Activated CD4-positive, CD25-positive, alpha-beta regulatory T cell treated with anti-CD3 and anti-CD28 coated beads, Interleukin-2, amount 50 U/mL, for 72 hours (primary cell): ENCODE measurements at places on chromosomes 12 and 14.

DNA sequence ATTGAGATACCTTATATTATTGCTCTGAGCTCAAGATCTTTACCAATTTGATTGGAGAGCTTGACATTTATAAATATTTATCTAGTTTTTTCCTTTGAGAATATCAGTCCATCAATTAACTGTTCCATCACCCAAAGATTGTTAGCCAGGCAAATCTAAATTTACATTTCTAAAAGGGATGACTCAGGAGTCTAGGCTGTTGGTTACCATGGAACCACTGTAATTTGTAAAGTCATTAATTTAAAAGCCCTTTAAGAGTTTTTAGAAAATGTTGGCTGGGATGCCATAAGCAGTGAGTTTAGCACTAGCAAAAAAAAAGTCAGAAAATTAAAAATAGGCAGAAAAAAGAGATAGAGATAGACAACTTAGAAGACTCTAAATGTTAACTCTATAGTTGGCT is 19.5 kb upstream of the SERPINA1 start:
- no peak for DNase-seq

- DNase-seq, result no peak
Observed at GRCh38 chr14:63039866-63040265, 5.4 kb downstream of the KCNH5 start.

DNA sequence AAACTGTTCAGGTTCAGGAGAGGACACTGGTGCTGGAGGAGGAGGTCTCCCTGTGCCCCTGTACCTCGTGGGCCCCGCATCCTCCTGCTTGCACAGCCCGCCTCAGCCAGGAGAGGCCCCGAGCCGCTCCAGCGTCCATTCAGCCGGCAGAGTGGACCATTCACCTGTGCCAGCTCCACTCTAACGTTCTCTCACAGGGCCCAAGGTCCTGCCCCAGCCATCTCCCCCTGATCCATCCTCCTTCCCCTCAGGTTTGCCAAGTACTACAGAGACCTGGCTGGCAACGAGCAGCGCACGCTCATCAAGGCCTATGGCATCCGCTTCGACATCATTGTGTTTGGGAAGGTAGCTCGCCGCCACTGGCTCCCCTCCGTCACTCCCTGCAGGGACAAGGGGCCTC is 22.2 kb downstream of the P2RX4 start:
- DNase-seq, result no peak

DNA sequence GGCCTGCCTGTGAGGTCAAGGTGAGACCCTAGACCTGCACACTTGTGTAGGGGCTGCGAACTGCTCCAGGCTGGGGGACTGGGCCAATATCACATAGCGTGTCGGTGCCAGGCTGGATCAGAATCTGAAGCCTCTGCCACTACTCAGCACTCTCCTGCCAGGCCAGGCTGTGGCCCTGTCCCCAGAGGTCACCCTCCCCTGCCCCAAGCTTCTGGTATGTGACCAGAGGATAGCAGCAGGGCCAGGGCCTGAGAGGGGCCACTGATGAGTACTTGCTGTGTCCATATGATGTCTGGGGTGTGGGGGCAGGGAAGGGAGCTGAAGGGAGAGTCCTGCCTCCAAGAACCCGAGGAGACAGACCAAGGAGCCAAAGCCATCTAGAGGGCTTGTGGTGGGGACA is 17.8 kb downstream of the ARL6IP4 start:
- no peak for DNase-seq

DNA sequence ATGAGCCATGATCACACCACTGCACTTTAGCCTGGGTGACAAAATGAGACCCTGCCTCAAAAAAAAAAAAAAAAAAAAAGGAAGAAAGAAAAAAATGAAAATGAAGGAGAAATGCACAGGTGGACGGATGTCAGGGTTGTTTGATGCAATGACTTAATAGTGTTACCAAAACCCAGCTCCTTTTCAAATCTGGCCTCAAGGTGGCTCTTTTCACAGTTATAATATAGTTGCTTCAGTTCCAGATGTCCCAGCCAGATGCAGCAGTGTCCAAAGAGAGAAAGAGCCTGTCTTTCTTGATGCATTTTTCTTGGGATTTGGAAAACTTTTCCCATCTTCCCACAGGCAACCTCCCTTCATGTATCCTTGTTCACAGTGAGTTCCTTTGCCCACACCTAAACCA is 36.5 kb downstream of the KCNMB4 start:
- no peak for DNase-seq

DNA sequence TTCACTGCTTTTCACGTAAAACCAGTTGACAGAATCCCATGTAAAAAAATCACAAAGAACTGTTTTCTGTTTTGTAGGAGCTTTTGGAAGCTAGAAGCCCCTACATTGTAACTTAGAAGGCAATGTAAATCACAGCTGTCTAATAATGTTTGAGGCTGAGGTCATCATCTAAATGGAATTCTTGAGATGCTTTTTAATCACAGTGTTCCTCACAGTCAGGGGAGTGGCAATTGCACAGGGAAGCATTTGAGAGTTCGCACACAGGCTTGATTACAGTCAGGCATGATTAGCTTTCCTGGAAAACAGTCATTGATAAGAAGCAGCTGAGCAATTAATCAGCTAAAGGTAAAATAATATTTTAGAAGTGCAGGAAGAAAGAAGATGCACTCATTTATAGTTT is 2.9 kb downstream of the SLC17A8 start:
- DNase-seq, result no peak

- DNase-seq, result peak; percentile 71
Observed at GRCh38 chr14:49768301-49769121, 558 bp downstream of the KLHDC2 start.

DNA sequence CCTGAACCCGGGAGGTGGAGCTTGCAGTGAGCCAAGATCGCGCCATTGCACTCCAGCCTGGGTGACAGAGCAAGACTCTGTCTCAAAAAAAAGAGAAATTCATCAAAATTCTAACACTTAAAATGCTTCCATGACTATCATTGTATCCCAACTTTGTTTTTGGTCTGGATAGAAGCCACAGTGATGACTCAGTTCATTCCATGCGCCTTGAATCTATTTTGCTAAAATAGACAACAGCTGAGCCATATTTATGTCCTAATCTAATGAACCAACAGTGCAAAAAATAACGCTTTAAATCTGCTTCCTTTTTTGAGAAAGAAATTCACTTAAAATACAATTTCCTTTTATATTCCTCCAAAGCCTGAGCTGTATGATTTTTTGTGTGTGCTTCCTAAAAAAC is 23.2 kb upstream of the BICD1 start:
- DNase-seq, result no peak

DNA sequence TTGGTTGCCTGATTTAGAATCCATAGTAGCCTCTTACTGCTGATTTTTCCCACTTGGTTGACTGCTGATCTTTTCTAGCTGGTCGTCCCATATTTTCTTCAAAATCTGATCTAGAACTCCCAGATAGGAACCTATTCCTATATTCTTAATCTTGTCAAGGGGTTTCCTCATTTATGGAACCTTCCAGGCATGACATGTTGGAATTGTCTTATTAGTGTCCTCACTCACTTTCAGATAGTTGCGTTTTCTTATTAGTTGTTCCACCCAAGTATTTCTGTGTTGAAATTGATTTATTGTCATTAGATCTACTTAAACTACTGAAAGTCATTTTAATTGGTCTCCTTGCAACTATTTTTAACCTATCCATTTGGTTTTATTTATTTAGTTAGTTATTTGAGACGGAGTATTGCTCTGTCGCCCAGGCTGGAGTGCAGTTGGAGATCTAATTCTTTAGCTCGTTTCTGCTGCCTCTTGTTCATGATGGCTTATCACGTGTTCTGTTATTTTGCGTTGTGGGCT is 25.0 kb downstream of the KTN1 start:
- DNase-seq, result no peak

DNA sequence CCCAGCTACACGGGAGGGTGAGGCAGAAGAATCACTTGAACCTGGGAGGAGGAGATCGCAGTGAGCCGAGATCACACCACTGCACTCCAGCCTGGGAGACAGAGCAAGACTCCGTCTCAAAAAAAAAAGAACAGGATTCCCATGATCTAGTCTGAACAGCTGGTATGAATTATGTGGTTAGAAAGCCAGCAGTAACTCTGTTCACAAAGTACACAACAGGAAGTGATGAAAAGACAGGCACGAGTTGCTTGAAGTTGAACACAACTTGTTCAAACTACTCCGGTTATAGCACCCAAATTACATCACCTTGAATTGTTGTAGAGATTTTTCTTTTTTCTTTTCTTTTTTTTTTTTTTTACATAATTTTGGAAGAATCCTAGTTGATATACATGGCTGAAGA is 238.8 kb upstream of the RGS6 start:
- DNase-seq, result no peak

DNA sequence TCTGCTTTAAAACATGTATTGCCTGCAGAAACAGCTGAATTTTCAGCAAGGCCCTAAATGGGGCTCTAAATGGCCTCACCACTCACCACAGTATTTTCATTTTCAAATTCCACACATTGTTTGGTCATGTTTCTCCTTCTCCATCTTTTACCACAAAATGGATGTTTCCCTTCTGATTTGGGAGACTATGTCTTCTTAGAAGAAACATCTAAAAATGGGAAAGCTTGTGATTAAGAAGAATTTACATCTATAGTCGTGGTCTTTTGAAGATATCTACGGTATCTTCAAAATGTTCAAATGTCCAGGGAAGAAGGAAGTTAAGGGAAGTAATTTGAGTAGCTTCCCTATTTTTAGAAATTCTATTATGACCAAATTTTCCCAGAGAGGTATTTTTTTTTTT is 20.7 kb upstream of the TUBA1C start:
- no peak for DNase-seq

DNA sequence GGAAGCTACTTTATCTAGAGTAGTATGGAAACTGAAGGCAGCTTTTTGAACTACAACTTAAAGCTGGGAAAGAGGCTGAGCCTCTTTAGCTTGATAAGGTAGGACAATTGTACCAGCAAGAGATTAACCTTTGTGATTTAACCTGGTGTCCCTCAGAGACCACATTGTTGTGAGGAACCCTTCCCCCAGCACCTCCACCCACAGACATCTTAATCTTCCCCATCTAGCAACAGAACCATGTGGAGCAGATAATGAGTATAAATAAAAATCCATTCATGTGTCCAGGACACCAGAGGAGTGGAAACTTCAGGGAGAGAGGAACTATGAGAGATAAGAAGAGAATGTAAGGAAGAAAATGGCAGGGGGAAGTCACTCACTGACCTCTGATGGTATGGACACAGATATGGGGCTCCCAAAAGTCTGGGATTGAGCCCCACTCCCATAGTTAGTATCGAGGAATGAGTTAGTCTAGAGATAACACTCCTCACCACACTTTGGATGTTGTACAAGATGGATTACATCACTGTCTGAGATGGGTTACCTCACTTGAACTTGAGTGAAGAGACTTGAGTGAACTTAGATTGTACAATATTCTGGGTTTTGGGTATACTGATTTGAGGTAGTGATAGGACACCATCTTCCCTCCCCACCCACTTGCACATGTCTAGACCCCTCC is 33.9 kb upstream of the SLC38A2 start:
- no peak for DNase-seq

DNA sequence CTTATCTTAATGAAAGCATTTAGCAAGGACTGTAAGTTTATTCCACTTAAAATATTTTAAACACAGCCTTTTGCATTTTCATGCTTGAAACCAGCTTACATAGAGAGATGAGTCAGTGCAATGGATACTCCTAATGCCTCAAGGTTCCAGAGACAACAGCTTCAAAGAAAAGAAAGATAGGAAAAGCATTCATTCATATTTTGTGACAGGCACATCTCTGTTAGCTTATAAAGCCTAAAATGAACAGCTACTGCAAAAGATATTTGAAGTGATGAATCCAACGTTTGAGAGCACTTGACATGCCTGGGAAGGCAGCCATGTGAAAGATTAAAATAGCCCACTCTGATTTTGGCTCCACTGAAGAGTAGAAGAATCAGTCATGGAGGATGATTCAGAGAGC is 814.5 kb downstream of the RPS29 start:
- DNase-seq, result no peak

DNA sequence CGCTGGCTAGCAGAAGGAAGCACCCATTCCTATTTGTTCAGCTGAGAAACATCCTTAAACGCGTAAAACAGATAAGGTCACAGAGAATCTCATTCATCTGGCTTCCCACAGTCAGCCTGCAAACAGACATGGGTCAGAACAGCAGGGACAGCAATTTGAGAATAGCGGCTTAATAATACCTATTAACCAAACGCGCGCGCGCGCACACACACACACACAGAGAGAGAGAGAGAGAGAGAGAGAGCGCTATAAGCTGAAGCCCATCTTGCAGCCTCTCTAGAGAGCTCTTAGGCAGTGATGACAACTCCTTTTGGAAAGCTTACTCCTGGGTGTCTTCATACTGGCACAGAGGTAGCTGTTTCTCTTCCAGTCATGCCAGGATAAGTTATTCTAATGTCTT is 26.4 kb downstream of the TMEM132D start:
- no peak for DNase-seq

- no peak for DNase-seq
Observed at GRCh38 chr12:98352218-98352811, 163.1 kb upstream of the TMPO start.

GRCh38 chr12:55978393-55978792 is 4.5 kb downstream of the RAB5B start:
- DNase-seq, result no peak

DNA sequence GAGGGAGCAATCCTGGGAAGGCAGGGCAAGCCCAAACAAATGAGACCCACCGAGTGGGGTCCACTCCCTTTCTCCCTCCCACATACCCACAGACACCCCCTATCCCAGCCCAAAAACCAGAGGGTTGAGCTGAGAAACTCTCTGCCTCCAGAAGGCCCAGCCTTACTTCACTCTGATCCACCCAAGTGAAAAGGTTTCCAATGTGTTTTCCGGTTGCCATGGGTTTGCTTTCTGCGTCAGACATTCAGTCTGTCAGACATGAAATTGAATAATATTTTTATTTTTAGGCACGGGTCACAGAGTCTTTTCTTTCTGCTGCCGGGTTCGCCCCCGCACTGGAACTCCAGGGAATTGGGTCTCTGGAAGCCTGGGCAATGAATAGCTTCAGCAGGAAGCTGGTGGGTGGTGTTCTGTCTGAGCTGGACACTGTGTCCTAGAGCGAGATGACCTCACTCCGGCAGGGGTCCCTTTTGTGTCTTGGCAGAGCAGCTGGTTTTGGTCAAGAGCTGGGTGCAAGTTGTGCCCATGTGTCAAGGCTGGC is 69.8 kb upstream of the CLMN start:
- no peak for DNase-seq

- DNase-seq, result no peak
Observed at GRCh38 chr14:92774572-92774971, 19.5 kb upstream of the GOLGA5 start.

DNA sequence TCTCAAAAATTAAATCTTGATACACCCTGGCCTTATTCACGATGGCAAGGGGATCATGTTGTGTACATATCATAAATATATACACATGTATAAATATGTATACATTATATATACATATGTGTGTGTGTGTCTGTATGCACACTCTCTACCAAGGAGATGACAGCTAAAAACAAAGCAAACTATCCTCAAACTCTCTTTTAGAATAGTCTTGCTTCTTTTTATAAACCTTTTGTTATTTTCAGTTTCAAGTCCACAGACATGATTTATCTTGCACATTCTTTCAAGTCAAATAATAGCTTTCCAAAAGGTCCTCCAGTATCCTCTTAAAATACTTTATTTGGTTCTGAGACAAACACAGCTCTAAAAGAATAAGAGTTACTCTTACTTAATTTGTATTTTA is 8.4 kb downstream of the ANO6 start:
- DNase-seq, result no peak
